ENCODE measurements at places on chromosomes 12 and 14. TPM values are rescaled to one million over a fixed set of nuclear protein-coding genes. Genes with fewer than 3 reads are reported as not detected.

The KRT78 gene
- not detected for total RNA-seq

The PITPNM2 gene
- 15.2 TPM for total RNA-seq

The ZNF84 gene
- total RNA-seq, result 9.8 TPM

- H3K4me1 ChIP-seq, result no peaks in the 10 kb centered on the region
- no peak overlapping the region for H3K27ac ChIP-seq
- no peak overlapping the region for H3K4me3 ChIP-seq
Measured at GRCh38 chr14:29077916-29078315, 311.3 kb downstream of the FOXG1 start.

DNA sequence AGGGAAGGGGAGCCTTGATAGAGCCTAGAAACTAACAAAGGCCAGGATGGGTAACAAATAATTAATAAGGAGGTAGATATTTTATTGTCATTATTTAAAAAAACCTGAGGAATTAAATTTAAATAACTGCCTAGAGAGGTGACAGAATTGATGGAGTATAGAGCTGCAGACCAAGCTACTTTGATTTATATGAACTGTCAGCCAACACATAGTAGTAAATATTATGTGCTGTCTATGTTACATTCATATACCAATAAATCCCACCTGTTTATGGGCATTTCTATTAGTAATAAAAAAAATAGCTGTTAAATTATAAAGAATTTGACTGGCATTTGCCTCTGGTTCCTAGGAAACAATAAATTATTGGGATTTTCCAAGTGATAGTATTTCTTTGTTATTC is 37.7 kb downstream of the TSPAN19 start:
- no peak for DNase-seq
- no peaks in the 10 kb centered on the region for H3K27me3 ChIP-seq
- H3K27ac ChIP-seq, result no peak overlapping the region
- H3K36me3 ChIP-seq, result no peaks in the 10 kb centered on the region

GRCh38 chr12:83971781-83972180 is 940.8 kb downstream of the SLC6A15 start:
- no peak overlapping the region for H3K4me3 ChIP-seq
- H3K36me3 ChIP-seq, result no peaks in the 10 kb centered on the region
- no peaks in the 10 kb centered on the region for H3K4me1 ChIP-seq
- H3K27ac ChIP-seq, result no peak overlapping the region

DNA sequence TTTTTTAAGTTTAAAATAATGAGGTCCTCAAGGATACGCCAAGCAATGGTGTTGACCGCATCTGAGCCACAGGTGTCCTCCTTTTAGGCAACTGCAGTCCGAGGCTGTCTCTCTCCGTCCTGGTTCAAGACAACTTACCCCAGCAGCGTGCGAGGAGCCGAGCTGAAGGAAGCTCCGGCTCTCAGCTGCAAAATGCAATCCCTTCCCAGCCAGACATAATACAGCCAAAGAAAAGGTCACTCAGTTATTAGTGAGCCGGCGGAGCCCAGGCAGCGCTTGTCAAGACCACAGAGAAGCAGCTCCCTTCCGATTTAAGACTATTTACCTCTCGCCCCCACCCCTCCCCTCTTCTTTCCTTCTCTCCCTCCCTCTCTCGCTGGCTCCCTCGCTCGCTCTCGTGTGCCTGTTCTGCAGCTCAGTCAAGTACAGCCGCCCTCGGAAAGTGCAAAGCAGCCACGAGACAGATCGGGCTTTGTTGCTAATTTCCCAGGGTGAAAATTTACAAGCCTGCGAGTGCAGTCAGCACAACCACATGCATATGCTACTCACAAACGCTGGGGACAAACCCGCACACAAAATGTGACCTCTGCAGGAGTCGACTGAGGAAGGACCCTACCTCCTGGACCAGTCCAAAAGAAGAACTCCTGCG is 363 bp upstream of the LMO3 start:
- H3K27me3 ChIP-seq, result no peaks in the 10 kb centered on the region
- H3K27ac ChIP-seq, result no peak overlapping the region
- no peaks in the 10 kb centered on the region for H3K4me1 ChIP-seq
- DNase-seq, result no peak
- H3K36me3 ChIP-seq, result no peaks in the 10 kb centered on the region

GRCh38 chr14:54577494-54577893 is 10.6 kb downstream of the SAMD4A start:
- H3K36me3 ChIP-seq, result peaks cover 14% of the 10 kb centered on the region
- no peak for DNase-seq
- no peak overlapping the region for H3K27ac ChIP-seq
- H3K4me3 ChIP-seq, result no peak overlapping the region
- no peaks in the 10 kb centered on the region for H3K27me3 ChIP-seq
- H3K4me1 ChIP-seq, result no peaks in the 10 kb centered on the region

GRCh38 chr12:39886106-39886505 is 219.8 kb downstream of the SLC2A13 start:
- no peaks in the 10 kb centered on the region for H3K36me3 ChIP-seq
- no peak for DNase-seq
- H3K27ac ChIP-seq, result no peak overlapping the region
- H3K4me1 ChIP-seq, result no peaks in the 10 kb centered on the region
- no peaks in the 10 kb centered on the region for H3K27me3 ChIP-seq
- H3K4me3 ChIP-seq, result no peak overlapping the region

GRCh38 chr14:32818581-32818980 is 120.1 kb upstream of the NPAS3 start:
- no peak overlapping the region for H3K27ac ChIP-seq
- no peaks in the 10 kb centered on the region for H3K36me3 ChIP-seq
- H3K4me1 ChIP-seq, result no peaks in the 10 kb centered on the region
- no peaks in the 10 kb centered on the region for H3K27me3 ChIP-seq
- no peak overlapping the region for H3K4me3 ChIP-seq
- DNase-seq, result no peak

DNA sequence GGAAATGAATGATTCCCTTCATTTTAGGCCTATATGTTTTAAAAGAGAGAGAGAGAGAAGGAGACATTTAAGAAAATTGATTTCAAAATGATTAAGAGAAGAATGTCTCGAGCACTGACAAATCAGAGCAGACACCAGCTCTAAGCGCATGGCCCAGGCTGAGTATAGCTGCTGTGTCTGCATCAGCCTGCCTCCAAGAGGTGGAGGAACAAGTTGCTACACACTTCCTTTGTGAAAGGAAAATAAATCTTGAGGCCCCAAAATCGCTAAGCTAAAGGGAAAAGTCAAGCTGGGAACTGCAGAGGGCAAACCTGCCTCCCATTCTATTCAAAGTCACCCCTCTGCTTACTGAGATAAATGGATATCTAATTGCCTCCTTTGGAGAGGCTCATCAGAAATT is 728.7 kb upstream of the TMEM132C start:
- H3K4me1 ChIP-seq, result no peaks in the 10 kb centered on the region
- DNase-seq, result no peak
- no peak overlapping the region for H3K27ac ChIP-seq
- no peak overlapping the region for H3K4me3 ChIP-seq
- no peaks in the 10 kb centered on the region for H3K27me3 ChIP-seq

- H3K36me3 ChIP-seq, result no peaks in the 10 kb centered on the region
- H3K27me3 ChIP-seq, result no peaks in the 10 kb centered on the region
- H3K4me3 ChIP-seq, result no peak overlapping the region
- H3K4me1 ChIP-seq, result no peaks in the 10 kb centered on the region
- no peak for DNase-seq
- no peak overlapping the region for H3K27ac ChIP-seq
Measured at GRCh38 chr14:74630881-74631690, 19.0 kb upstream of the LTBP2 start.

GRCh38 chr12:112964067-112964670 is 14.2 kb upstream of the OAS2 start:
- no peak for DNase-seq
- no peaks in the 10 kb centered on the region for H3K27me3 ChIP-seq
- no peaks in the 10 kb centered on the region for H3K36me3 ChIP-seq
- H3K4me1 ChIP-seq, result no peaks in the 10 kb centered on the region
- H3K27ac ChIP-seq, result no peak overlapping the region

DNA sequence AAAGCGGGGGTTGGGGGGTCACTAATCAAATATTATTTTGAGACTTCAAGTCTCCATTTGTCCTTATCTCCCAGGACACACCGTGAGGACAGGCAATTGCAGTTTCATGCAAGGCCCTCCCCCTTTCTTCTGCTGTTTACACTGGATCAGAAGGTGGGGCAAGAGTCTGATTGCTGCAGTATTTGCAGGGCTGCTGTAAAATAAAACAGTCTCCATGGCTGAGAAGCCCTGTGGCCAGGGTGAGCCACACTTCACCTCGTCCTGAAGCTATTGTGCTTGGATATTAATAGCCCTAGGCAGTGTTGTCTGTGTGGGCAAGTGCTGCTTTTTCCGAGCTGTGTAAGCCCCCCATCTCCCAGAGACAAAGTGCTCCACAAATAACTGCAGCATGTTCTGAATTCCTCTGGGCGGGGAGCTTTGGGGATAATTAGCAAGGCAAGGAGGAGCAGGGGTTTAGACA is 187.4 kb upstream of the NTF3 start:
- H3K4me3 ChIP-seq, result no peak overlapping the region
- no peaks in the 10 kb centered on the region for H3K36me3 ChIP-seq
- no peaks in the 10 kb centered on the region for H3K4me1 ChIP-seq
- DNase-seq, result no peak

GRCh38 chr12:88868050-88868449 is 287.8 kb upstream of the KITLG start:
- no peaks in the 10 kb centered on the region for H3K27me3 ChIP-seq
- H3K36me3 ChIP-seq, result no peaks in the 10 kb centered on the region
- H3K4me1 ChIP-seq, result no peaks in the 10 kb centered on the region
- no peak overlapping the region for H3K27ac ChIP-seq
- H3K4me3 ChIP-seq, result no peak overlapping the region

- DNase-seq, result no peak
- H3K27me3 ChIP-seq, result no peaks in the 10 kb centered on the region
- H3K4me3 ChIP-seq, result no peak overlapping the region
- no peaks in the 10 kb centered on the region for H3K36me3 ChIP-seq
- H3K27ac ChIP-seq, result peak overlapping the region; percentile 64
Measured at GRCh38 chr14:93302688-93303581, 29.9 kb downstream of the BTBD7 start.

Measured in HCT116 (cell line).